ENCODE measurements at places on chromosomes 4 and X. TPM values are rescaled to one million over a fixed set of nuclear protein-coding genes. Genes with fewer than 3 reads are reported as not detected.

DNA sequence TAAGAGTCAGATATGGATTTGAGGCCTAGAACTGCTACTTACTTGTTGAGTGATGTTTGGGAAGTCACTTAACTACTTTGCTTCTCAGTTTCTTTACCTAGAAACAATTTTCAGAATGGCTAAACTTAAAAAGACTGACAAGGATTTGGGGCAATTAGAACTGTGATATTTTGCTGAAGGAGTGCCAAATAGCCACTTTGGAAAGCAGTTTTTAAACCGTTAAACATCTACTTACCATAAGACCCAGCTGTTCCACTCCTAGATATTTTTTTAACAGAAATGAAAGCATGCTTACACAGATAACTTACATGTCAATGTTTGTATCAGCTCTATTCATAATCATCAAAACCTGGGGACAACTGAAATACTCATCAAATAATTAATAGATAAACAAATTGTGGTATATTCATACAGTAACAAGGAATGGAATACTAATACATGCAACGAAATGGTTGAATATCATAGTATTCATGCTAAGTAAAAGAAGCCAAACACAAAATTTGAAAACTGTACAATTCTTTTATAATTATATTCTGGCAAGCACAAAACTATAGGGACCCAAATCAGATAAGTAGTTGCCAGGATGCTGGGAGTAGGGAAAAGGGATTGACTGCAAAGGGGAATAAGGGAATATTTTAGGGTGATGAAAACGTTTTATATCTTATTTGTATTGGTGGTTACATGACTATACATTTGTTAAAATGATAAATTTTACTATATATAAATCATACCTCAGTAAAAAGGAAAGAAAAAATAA lies 24.0 kb downstream of the RPA4 start:
- DNase-seq, result no peak
- H3K27me3 ChIP-seq, result no peaks in the 10 kb centered on the region
- H3K36me3 ChIP-seq, result no peaks in the 10 kb centered on the region
- H3K27ac ChIP-seq, result no peak overlapping the region
- H3K4me1 ChIP-seq, result no peaks in the 10 kb centered on the region
- no peak overlapping the region for H3K4me3 ChIP-seq

DNA sequence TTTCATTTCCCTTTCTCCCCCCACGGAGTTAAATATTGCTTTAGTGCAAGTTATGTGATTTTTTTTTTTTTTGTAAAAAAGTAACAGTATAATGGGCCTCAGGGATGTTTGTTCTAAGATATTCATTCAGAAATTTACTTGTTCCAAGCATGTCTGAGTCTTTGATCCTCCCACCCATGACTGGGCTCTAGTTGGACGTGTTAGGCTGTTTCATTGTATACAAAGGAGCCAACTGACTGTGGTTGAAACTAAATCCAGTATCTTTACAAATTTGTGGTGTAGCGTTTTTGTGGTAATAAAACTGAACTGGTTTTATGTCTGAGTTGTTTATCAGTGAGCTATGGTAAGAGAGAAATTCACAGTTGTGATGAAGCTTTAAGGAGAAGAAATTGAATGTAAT lies 74.1 kb downstream of the DOCK11 start:
- H3K27me3 ChIP-seq, result no peaks in the 10 kb centered on the region
- H3K27ac ChIP-seq, result no peak overlapping the region
- no peaks in the 10 kb centered on the region for H3K4me1 ChIP-seq
- H3K4me3 ChIP-seq, result no peak overlapping the region
- no peaks in the 10 kb centered on the region for H3K36me3 ChIP-seq
- DNase-seq, result no peak

GRCh38 chr4:169189372-169189771 lies 81.4 kb downstream of the SH3RF1 start:
- no peaks in the 10 kb centered on the region for H3K36me3 ChIP-seq
- no peak overlapping the region for H3K27ac ChIP-seq
- no peaks in the 10 kb centered on the region for H3K27me3 ChIP-seq
- peaks cover 13% of the 10 kb centered on the region for H3K4me1 ChIP-seq

DNA sequence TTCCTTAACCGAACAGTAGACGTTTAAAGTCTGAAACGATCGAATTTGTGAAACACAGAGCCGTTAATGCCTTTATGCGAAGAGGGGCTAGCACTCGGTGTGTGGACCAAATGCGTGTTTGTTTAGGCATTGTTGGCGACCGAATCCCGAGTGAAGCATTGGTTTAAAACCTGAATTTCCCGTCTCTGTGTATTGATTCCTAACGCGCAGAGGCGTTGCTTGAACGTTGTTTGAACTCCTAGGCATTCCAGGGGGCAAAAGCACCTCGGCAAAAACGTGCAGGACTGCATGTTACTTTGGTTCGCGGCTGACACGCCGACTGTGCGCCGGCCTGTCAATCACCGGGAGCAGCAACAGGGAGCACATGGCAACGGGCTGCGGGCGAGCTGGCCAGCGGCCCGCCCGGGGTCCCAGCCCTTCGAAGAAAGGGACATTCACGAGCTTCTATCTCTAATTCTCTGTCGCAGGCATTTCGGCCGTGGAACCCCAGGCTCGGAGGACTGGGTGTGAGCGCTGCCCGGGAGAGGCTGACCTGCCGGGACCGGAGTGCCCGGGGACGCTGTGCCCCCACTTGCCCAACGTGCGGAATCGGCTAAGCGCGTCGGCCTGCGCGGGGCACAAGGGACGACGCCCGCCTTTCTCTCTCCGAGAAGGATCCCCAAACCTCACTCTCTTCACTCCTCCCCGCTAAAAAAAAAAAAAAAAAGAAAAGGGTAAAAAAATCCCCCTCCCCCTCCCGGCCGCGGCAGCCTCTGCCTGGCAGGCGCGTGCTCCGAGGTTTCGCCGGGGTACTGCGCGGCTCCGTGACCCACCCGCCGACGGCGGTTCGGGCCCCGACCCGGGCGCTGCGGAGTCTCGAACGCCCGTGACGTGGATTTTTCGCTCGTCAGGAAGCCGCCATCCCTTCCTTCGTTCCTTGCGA lies 810 bp downstream of the SPRY1 start:
- peaks cover 5% of the 10 kb centered on the region for H3K36me3 ChIP-seq
- DNase-seq, result peak; percentile 85
- no peaks in the 10 kb centered on the region for H3K27me3 ChIP-seq
- peak overlapping the region; percentile 88 for H3K27ac ChIP-seq

GRCh38 chrX:70755850-70756249 lies 152.7 kb downstream of the TEX11 start:
- DNase-seq, result no peak
- H3K27me3 ChIP-seq, result no peaks in the 10 kb centered on the region
- no peaks in the 10 kb centered on the region for H3K4me1 ChIP-seq

DNA sequence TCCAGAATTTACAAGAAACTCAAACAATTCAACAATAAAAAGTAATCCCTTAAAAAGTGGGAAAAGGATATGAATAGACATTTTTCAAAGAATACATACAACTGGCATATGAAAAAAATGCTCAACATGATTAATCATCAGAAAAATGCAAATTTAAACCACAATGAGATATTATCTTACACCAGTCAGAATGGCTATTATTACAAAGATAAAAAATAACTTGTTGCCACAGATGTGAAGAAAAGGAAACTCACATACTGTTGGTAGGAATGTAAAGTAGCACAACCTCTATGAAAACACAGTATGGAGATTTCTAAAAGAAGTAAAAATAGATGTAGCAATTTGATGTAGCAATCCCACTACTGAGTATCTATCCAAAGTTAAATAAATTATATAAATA lies 65.1 kb upstream of the DIAPH2 start:
- no peaks in the 10 kb centered on the region for H3K27me3 ChIP-seq
- no peak overlapping the region for H3K27ac ChIP-seq
- H3K4me3 ChIP-seq, result no peak overlapping the region
- no peak for DNase-seq
- H3K4me1 ChIP-seq, result no peaks in the 10 kb centered on the region

GRCh38 chrX:132046533-132046932 lies 23.4 kb downstream of the STK26 start:
- no peaks in the 10 kb centered on the region for H3K36me3 ChIP-seq
- H3K4me1 ChIP-seq, result no peaks in the 10 kb centered on the region
- peaks cover 5% of the 10 kb centered on the region for H3K27me3 ChIP-seq
- DNase-seq, result no peak
- no peak overlapping the region for H3K27ac ChIP-seq
- no peak overlapping the region for H3K4me3 ChIP-seq

Gene TTC29
- total RNA-seq, result 0.28 TPM

Gene BEX3
- 131 TPM for total RNA-seq

Data from kidney (tissue), 22 donors.